ENCODE measurements at places on chromosomes 2 and 18.
A peak's percentile ranks its signal among the peaks of the same experiment; 100 is the strongest.

GRCh38 chr2:159351977-159352376, 65.5 kb upstream of the WDSUB1 start:
- no peak for DNase-seq

DNA sequence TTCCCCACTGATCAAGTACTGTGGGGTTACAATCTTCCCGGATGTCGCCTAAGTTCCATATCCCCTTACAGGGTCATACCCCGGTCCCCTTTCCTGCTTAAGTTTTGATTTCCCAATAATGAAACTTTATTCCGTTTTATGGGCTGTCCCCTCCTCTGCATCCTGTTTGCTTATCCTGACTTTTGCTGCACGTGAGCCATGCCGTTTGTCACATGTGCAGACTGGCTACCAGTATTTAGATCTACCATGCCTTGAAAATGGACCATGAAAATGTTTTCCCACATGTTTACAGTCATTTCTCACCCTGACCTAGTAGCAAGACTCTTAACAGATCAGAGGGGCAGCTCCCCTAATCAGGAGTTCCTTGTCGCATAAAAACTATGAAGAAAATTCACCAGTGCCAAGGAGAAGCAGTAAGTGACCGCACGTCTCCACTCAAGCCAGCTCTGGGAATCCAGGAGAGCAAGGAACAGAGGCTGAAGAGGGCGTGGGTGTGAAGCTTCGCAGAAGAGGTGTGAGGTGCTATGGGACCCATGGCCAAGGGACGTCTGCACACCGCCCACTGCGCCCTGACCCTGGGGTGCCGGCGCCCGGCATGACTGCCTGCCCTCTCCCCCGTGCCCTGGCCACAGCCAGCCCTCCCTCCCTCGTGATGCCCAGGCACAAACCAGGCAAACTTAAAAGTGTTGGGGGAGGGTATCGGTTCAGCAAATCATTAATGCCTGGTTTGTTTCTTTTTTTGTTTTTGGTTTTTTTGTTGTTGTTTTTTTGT, 440.8 kb upstream of the SALL3 start:
- no peak for DNase-seq

DNA sequence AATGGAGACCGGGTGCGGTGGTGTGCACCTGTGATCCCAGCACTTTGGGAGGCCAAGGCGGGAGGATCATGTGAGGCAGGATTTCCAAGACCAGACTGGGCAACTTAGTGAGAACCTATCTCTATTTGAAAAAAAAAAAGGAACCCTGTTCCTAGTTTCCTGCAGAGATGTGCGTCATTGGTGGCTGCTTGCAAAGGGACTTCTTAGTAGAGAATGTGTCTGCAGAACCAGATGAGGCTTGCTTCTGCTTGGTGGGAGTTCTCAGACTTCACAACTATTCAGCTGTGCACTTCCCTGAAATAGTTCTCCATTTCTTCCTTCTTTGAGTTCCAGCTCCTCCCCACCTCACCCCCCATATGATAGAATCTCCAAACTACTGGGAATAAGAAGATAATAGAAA, 22.3 kb downstream of the ZCCHC2 start:
- DNase-seq = no peak

DNA sequence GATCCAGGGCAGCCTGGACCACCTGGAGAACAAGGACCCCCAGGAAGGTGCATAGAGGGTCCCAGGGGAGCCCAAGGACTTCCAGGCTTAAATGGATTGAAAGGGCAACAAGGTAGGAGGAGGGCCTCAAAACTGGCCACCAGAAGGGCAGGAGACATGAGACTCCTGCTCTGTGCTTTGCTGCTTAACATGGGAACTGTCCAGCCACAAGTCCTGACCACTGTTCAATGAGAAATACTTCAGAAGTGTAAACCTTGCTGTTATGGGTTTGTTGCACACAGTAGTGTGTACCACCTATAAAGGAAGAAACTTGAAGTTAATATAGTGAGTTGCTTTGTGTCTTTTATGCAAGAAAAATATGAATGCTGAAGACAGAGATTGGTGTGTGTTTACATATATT, 44.2 kb upstream of the MFF start:
- peak; percentile 4 for DNase-seq

DNA sequence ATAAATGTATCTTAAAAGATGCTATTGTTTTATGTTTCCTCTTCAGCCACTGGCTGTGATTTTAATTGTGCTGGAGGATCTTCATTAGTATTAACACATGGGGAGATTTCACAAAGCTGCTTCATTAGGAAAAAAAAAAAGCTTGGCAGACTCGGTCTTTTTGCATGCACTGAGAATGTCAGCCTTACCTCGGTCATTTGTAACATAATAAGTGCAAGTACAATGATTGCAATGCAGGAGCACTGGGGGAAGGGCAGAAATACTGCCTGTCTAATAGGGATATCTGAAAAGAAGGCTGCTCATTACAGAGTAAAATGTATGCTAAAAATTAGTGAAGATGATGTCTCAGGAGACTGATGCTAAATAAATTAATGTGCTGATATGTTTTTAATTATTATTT, 1.3 kb upstream of the BAZ2B start:
- peak; percentile 16 for DNase-seq

DNA sequence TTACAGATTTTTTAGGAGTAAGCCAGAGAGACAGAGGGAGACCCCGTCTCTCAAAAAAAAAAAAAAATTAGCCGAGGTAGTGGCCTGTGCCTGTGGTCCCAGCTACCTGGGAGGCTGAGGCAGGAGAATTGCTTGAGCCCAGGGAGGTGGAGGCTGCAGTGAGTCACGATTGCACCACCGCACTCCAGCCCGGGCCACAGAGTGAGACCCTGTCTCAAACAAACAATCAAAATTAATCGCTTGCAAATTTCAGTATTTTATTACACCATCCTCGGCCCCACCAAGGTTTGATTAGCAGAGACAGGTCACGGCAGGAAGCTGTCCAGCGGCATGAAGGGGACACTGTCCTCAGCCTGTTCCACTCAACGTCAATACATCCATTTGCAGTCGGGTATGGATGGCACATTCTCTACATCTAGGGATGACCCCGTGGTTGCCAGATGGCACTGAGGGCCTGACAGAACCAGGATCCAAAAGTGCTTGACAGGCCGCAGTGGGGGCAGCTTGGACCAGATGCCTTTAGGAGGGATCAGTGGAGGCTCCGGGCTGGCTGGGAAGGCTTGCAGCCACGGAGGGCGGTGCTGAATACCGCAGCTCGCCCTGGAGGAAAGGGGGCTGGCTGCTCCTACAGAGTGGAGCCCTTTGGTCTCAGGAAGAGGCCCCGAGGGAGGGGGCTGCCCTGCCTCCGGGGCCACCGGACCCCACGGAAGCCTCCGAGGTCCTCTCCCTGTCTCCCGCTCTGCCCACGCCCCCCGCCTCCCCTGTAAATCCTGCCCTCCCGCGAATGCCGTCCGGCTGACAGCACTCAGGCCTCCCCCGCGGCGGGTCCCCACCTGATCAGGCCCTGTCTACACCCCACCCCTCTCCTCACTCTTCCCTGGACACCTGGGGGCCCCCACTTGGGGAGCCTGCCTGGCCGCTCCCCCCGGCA, 13.1 kb downstream of the ASPRV1 start:
- DNase-seq = no peak

DNA sequence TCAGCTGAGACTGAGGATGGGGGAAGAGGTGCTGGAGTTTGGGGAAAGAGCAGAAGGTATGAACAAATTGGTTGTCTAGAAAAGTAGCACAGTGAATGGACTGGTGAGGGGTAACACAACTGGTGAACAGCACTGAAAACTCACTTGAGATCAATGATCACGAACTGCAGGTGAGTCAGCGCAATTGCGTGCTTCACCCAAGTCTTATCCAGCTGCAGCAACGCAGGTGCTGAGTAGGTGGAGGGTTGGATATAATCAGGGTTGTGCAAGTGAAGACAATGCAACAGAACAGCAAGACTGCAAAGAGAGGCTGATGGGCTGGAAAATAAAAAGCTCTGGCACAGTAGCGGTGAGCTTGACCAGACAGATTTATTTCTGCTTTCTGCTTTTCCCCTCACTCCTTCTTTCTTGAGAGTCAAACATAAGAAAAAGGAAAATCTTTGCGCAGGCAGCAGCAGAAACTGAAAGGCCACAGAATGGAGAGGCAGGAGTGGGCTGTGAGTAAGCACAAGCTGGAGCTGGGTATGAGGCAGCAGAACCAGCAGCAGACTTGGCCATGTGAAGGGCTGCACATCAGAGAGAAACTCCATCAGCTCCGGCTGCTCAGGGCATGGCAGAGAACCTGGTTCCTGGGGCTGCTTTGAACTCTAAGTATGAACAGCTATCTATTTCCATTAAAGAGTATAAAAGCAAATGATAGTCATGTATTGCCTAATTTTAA, 99.4 kb upstream of the ARL5A start:
- DNase-seq = no peak

GRCh38 chr18:24208270-24209035, 69.6 kb downstream of the CABYR start:
- no peak for DNase-seq

DNA sequence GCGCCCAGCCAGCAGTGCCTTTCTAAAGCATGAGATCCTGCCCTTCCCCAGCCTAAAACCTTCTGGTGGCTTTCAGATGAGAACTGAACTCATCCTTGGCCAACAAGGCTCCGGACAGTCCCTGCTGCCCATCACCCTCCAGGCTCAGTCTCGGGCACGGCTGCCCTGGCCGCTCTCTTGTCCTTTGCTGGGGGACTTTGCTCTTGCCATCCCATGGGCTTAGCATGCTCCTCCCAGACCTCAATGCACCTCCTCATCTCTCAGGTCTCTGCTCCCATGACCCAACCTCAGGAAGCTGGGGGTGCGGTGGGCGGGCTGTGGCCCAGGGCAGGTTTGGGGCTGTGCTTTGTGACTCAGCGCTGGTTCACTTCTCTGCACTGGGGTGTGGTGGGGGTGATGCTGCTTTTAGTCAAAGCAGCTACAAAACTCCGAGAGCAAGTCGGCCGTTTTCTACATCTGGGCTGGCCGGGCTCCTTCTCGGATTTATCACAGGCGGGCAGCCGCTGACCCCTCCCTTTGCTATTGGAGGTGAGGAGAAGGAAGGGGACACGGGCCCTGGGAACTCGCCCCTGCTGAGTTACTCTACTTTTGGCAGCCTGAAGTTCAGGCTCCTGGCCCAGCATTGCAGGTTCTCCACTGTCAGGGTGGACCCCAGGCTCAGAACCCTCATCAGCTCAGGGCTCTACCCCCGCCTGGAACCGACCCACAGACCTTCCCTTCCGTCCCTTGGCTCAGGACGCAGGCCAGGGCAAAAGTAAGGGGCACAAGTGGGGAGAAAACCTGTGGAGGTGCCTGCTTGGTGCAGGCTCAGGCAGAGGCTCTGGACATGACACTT, 90.6 kb upstream of the TAF1B start:
- no peak for DNase-seq

- DNase-seq = no peak
Observed at GRCh38 chr2:217976301-217976700, 26.5 kb downstream of the TNS1 start.

DNA sequence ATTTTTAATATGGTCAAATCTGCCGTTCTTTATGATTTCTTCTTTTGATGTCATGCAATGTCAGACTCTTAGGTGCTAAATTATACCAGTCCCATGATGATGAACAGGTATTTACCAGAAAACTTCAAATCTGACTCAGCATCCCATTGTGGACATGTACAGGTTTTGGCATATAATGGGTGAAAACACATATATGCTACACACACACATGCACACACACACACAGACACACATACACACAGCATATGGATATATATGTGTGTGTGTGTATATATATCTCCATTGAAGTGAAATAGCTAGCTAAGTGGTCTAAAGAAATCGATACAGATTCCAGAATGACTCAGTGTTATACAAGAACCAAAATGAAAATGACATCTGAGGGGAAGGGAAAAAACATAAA, 7.4 kb downstream of the PLEK start:
- no peak for DNase-seq

DNA sequence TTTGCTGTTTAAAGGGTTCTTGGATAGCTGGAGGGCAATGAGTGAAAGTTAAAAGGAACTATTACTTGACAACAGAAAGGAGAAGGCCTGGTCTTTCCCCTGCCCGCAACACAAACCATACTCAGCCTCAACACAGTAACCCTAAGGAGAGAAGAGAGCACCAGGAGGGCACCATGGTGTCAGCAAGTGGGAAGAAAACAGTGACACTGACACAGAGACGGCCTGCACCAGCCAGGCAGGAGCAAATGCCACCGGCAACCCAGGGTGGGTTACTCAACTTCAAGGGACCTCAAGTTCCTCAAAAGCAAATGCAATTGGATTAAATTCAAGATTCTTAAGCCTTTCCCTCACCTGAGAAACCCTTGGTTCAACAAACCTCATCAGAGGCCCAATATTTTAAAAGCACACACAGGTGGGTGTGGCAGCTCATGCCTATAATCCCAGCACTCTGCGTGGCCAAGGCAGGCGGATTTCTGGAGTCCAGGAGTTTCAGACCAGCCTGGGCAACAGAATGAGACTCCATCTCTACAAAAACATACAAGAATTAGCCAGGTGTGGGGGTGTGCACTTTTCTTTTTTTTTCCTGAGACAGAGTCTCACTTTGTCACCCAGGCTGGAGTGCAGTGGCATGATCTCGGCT, 52.3 kb downstream of the TFCP2L1 start:
- no peak for DNase-seq

GRCh38 chr18:29823671-29824070, 1218.9 kb downstream of the DSC3 start:
- no peak for DNase-seq

- DNase-seq = peak; percentile 58
Observed at GRCh38 chr2:195652911-195653310, 4.1 kb upstream of the SLC39A10 start.

DNA sequence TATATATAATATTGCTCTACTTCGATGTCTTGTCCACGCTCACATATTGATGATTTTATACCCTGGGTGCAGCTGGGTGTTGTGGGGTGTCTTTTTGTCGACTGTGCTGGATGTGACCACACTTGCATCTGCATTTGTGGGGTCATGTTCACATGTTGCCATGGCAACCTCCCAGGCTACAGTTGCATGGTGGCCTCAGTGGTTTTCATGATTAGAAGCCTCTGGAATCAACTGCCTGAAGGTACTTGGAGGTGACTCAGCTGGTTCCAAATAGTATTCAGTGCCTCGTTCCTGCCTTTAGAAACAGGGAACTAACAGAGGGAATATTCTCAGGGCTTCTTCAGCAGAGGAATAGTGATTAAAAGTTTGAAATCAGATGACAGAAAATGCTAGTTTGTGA, 166.3 kb upstream of the NYAP2 start:
- no peak for DNase-seq

GRCh38 chr2:20650877-20651730, at the start of gene HS1BP3:
Gene HS1BP3, minus strand, starts transcription at chr2:20651098. Its CDS starts 35 bp downstream, at chr2:20651063.
- peak; percentile 76 for DNase-seq

- peak; percentile 73 for DNase-seq
Observed at GRCh38 chr2:239630618-239631286, 229.9 kb upstream of the HDAC4 start.

GRCh38 chr18:80245781-80246444, 1.4 kb downstream of the PARD6G start:
- no peak for DNase-seq
